ENCODE measurements at places on chromosomes 13 and 19.

- no peak for DNase-seq
These were observed 63.4 kb upstream of the MCF2L start for GRCh38 chr13:112905619-112905989.

- DNase-seq: peak; percentile 72
These were observed 292.1 kb downstream of the SPRY2 start for GRCh38 chr13:80048802-80049201.

- DNase-seq: no peak
These were observed 94.6 kb downstream of the EFNB2 start for GRCh38 chr13:106440866-106441265.

DNA sequence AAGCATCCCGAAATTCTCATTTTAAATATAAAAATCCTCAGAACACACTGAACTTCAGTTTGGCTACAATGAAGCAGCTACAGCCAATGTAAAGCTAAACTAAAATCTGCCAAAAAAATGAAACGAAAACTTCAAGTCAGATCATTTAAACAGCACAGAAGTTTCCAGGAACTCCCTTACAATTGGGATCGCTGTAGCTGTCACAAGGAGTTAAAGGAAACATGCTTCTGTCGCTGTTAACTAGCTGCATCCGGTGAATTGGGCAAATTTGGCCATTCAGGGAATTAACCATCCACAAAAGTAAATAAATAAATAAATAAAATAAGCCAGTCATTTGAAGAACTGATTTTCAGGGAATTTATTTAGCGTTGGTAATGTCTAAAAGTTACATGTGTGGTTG is 77.0 kb upstream of the PEG3 start:
- DNase-seq: no peak

DNA sequence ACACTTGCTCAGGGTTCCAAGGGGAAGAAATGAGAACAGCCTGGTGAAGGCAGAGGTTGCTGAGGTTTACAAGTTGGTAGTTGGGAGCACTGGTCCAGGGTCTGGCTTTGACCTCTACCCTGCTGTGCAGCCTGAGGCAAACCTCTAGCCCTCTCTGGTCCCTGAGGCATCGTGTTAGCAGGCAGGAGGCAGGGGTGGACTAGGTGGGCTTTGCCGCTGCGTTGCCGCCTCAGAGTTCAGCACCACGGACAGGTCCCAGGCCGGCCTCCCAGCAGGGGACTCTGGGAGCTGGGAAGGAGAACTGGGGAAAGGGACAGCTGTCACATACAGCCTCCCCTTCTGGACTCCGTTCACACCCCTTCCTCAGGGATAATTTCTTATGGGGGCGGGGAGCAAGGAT is 3.1 kb downstream of the NCAN start:
- DNase-seq: no peak

- peak; percentile 50 for DNase-seq
These were observed 38.7 kb downstream of the RNF6 start for GRCh38 chr13:26183416-26183815.

GRCh38 chr13:46119883-46120614 is 15.2 kb upstream of the CPB2 start:
- no peak for DNase-seq

- DNase-seq: no peak
These were observed 6.7 kb downstream of the SAFB2 start for GRCh38 chr19:5615756-5616327.

DNA sequence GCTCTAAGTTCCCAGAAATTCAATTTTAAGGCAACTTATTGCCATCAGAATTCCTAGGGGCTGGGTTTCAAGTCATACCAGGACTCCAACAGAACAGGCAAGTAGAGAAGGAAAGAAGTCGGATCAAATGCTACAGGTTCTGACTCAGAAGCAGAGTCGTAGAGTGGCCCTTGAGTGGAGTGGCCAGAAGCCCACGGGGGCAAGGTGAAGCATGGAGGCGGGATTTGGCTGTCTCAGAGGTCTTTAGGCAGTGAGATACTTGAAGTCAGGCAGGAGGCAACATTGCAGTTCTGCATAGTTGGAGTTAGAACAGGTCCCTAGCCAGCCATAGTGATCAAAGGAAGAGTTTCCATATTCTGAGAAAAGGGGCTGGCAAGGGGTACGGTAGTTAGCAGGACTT is 111.6 kb downstream of the NHLRC3 start:
- DNase-seq: no peak

GRCh38 chr13:19607523-19608078 is 25.9 kb upstream of the MPHOSPH8 start:
- no peak for DNase-seq

DNA sequence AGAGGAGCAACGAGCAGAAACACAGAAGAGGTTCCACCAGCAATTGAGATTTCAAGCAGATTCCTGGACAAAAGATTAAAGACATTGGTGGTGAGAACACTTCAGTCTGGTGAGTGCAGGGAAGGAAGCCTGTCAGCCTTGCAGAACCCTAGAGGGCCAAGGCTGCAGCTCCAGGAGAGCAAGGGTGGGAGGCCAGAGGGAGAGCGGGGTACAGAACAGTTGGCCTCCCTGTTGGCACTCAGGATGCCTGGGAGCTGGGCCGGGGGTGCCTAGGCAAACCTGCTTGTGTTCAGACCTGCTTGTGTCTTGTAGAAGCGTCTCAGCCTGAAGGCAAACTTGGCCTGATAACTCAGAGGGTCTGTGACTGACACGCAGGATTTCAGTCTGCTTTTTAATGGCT is 5.1 kb upstream of the LIN7B start:
- peak; percentile 14 for DNase-seq

- no peak for DNase-seq
These were observed 15.1 kb upstream of the N4BP2L2 start for GRCh38 chr13:32553720-32554119.

- DNase-seq: no peak
These were observed 38.9 kb downstream of the CAPN12 start for GRCh38 chr19:38705197-38706019.

DNA sequence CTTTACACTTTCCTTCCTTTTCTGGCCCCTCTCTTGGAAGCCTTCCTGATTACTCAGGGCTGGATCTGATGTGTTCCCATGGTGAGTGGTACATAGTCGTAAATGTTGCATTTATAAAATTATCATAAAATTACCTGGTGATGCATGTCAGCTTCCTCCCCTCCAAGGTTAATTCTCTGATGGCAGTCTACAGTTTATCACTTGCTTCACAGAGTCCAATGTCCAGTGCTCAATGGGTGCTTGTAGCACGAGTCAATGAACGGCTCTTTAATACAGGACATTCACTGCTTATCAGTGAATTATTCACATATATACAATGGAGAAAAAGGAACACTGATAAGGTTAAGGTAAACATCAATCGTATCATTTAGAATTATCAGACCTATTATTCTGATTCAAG is 27.0 kb upstream of the OXGR1 start:
- no peak for DNase-seq

GRCh38 chr19:56145698-56146097 is 4.6 kb downstream of the ZNF444 start:
- DNase-seq: no peak

DNA sequence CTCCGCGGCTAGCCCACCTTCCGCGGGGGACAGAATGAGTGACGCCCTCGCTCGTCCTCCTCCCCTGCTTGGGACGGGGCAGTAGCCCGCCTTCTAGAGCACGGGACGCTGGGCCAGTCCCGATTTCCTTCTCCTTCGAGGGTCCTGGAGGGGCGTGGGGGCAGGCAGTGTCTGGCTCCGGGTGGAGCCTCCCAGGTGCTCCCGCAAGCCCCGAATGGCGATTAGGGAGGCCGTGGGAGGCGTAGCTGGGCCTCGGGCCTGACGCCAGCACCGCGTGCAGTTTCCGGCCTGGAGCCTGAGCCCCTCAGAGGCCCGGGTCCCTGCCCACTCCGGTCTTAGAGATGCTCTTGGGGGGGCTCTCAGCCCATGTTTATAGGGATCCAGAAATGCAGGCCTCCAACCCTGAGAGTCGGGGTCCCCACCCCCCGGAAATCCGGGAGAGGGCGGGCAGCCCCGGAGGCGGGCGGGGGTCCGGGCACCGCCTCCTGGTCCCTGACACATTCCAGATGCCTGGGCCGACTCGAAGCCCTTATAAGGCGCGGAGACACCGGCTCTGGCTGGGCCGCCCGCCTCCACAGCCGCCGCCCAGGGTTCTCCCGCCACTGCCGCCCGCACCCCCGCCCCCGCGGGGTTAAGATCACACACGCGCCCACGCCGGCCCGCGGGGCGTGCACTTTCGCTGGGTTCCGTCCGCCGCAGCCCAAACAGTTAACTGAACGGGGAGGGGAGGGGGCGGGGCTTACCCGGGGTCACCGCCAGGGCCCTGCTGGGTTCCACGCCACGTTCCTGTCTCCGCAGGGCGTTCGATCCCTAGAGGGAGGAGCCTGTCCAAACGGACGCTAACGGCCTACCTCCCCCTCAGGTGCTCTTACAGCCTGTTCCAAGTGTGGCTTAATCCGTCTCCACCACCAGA is 1.5 kb downstream of the MYADM start:
- peak; percentile 93 for DNase-seq

GRCh38 chr13:49113526-49114286 is 106.4 kb upstream of the MLNR start:
- no peak for DNase-seq

- no peak for DNase-seq
These were observed 393.0 kb upstream of the TSHZ3 start for GRCh38 chr19:31742249-31742648.
